ENCODE measurements at places on chromosomes 12 and 14.

DNA sequence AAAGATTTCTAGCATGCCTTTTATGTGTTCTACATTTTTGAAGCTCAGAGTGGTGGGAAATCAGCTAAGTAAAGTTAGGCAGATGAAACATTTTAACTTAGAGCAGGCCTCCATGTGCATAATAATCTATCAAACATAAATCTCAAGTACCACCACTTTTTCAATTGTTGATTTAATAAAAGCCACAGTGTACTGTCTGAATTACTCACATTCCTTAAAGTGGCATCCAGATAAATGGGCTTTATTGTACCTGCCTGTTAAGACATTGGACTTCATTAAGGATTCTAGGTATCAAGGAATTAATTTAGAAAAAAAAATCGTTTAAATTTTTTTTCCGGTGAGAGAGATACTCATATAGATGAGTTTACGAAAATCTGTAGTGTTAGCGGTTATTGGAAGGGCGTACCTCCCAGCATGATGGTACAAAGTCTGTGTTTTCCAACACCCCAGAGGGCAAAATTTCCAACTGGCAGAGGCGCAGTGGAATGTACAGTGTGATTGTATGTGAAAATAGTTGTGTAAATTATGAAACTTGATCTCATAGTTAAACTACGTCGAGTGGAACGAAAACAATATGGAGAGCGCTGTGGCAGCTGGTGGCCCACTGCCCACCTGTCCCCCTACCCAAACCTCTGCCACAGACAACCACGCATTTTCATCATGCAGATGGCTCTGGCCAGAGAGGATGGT is 25.0 kb downstream of the ELK3 start:
- no peak for DNase-seq

GRCh38 chr14:69427596-69427995 is 29.1 kb downstream of the SLC39A9 start:
- DNase-seq: no peak

DNA sequence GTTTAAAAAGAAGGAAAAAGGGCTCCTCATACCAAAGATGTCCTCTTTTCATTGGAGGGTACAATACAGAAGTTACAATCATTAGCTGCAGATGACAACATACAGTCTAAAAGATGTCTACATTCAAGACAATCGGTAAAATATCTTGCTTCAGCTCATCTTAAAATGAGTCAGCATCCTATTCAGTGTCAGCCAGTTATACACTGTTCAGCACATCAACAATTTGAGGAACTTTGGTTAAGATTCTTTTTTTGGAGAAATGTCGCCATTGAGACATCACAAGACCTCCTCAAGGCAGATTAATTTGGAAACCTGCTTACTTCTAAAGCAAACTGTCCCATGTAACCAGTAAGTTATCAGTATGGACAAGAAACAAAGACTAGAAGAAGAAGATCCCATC is 100.7 kb upstream of the SLC38A4 start:
- DNase-seq: no peak

GRCh38 chr12:117645473-117645872 is 284.0 kb upstream of the NOS1 start:
- DNase-seq: no peak

DNA sequence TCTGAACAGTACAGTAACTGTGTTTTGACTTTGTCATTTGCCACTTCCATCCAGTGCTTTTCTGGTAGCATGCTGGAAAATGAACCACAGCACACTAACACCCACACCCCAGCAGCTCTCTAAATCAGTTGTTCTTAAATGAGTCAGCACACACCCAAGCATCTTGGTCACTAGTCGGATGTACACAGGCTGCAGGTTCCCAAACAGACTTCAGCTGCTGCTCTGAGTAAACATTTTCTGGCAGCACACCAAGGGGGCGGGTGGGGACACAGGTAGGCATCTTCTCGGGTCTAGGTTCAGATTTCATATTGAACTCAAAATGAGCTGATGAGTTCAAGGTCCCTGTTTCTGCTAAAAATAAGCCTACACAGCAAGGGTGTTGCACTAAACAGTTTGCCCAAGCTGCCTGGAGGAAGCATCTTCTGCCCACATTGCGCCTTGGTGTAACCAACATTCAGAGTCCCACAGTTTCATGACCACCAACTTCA is 39.8 kb downstream of the IFNG start:
- peak; percentile 33 for DNase-seq

- DNase-seq: no peak
These were observed 259.9 kb upstream of the DDHD1 start for GRCh38 chr14:53412819-53413675.

DNA sequence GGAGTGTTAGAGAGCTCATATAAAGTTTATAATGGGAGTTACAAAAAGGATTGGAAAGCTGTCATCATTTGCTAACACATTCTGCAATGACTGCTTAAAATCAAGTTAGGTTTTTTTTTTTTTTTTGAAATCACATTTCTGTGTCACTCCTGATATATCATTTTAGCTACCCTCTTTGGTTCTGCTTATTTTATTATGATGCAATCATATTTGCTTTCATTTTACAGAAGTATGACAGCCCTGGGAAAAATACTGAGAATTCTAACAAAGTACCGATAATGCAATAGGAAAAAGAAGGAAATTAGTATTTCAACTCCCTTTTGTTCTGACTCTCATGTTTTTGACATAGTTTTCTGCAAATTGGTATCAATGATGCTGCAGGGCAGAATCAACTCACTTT is 71.6 kb upstream of the MDGA2 start:
- DNase-seq: no peak

- DNase-seq: no peak
These were observed 26.6 kb downstream of the GPRC5D start for GRCh38 chr12:12925388-12925787.

GRCh38 chr12:33472299-33472698 is 32.7 kb upstream of the SYT10 start:
- DNase-seq: no peak

All from activated T-helper 1 cell treated with anti-CD3 and anti-CD28 coated beads, Interleukin-2, amount 50 U/mL, for 16 hours (primary cell).